ENCODE measurements at places on chromosomes 4 and X.

- no peak for DNase-seq
Measured at GRCh38 chr4:138085736-138086305, 156.3 kb downstream of the SLC7A11 start.

DNA sequence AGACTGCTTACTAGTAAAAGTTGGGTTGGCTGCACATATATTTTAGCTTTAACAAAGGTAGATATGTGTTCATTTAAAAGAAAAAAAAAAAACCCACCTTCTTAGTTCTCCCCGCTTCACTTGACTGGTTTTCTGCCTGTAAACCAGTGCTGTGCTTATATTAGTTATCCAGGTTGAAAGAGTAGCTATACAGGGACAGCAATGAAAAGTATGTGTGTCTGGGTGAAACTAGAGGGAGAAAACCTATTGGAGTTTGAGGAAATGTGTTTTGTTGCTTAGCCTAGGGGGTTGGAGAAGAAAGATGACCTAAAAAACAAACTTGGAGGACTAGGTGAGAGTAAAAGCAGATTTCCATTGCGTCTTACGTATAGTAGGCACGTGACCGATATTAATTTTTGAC is 4.5 kb downstream of the JADE1 start:
- no peak for DNase-seq

- no peak for DNase-seq
Measured at GRCh38 chrX:70141373-70141772, 8.1 kb downstream of the IGBP1 start.

DNA sequence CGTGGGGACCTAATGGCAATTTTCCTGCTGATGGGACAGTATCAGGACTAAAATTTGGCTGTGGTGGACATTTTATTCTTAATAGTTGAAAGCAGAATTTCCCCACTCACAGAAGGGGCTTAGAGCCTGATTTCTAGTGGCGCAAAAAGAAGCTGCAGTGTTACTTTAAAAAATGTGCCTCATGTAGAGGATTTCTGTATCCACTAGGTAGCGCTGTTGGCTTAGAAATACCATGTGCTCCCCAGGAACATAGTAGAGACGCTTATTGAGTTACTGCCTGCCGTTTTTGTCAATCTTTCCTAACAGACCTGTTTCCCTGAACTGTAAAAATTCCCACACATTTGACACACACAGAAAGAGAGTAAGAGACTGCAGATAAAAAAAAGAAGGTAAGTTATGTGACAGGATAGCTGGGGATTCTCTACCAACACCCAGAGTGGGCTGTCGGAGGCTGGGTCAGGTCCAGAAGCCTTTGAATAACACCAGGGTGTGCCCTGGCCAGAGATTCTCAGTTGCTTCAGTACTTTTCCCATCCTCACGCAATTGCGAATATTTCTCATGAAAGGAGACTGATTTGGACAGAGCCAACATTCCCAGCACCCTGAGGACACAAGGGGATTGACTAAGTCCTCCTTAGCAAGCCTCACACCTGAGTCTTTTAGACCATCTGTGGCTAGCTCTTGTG is 88.4 kb downstream of the ZXDA start:
- DNase-seq = no peak

DNA sequence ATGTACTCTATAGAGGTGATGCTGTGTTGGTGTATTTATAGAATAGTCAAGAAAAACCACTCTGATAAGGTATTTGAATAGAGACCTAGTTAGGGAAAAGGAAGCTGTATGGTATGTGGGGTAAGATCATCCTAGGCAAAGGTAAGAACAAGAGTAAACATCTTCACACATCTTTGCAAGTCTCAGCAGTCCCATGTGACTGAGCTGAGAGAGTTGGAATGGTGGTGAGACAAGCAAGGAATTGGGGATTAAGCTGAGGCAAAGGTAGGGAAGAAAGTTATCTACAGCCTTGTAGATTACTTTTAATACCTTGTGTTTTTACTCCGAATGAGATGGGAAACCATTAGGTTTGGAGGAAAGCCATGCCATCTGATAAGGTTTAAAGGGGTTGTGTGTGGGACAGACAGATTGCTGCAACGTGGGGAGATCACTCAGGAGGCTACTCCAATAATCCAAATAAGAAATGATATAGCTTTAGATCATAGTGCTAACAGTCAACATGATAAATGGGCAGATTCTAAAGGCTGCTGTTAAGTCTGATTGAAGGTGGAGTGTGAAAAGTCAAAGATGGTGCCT is 31.7 kb upstream of the MANBA start:
- no peak for DNase-seq

DNA sequence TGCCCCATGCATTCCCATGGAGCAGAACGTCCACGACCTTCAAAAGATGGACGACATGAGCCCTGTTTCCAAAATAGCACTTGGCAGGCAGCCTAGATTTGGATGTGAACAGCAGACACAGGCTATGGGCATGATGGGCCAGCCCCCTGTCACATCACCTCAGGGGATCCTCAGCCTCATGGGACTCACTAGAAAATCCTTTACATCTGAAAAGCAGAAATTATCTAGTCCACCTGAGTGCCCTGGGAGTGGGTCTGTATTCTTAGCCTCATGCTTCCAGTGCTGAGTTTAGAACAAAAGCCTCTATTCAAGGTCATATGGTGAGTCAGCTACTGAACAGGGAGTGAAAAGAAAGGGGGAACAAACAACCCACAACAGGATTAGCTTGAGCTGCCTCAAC is 35.8 kb downstream of the GRIA3 start:
- no peak for DNase-seq
